GM18507 (cell line): ENCODE measurements at places on chromosomes 6 and 20.

DNA sequence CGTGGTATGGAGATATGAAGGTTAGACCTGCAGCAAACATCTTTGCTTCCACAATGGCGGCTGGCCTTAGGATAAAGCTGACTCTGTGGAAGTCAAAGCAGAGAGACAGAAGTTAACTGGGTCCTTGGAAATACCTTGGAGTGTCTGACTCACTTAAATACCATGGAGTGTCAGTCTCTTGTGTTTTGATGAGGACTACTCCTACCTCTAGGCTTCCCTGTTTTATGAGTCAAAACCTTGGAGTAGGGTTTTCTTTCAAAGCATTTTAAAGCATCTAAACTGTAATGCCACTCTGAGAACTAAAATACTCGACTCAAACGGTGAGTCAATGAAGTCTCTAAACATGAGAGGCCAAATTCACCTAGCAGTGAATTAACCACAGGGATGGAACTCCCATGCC is 329.1 kb downstream of the SAMD5 start:
- no peak for DNase-seq

GRCh38 chr6:170423030-170423429 is 116.5 kb downstream of the FAM120B start:
- DNase-seq: no peak

DNA sequence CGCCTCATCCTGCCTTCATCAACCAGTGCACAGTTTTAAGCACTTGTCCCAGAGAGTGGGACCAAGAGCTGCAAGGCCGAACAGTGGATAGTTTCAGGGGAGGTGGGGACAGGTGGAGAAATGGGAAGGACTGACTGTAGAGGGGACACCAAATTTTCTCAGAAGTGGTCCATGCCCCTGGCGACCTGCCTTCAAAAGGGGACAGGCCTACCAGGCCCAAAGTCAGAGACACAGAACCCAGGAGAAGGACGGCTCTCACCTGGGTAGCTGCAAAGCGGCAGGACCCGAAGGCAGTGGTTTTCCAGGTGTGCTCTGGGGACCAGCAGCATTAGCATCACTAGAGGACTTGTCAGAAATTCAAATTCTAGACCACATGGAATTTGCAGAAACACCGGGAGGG is 5.8 kb downstream of the TFEB start:
- DNase-seq: no peak

DNA sequence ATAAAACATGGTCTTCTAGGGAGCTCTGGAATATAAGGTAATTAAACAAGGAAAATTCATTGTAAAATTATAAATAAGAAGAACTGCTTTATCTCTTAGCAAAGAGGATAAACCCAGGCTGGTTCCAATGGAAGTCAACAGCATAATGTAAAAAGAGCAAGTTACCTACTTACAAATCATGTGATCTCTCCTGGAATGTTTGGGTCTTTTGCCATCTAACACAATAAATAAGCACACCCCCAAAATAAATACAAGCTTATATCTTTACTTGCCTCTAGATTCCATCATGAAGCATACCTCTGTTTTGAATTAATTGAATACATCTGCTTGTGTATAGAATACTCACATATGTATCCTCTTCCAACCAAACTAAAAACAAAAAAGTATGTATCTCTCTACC is 2.5 kb upstream of the PHACTR1 start:
- DNase-seq: no peak

GRCh38 chr20:57445298-57445697 is 54.1 kb downstream of the RBM38 start:
- no peak for DNase-seq

- no peak for DNase-seq
These were observed 140.3 kb downstream of the NFATC2 start for GRCh38 chr20:51402201-51402600.

DNA sequence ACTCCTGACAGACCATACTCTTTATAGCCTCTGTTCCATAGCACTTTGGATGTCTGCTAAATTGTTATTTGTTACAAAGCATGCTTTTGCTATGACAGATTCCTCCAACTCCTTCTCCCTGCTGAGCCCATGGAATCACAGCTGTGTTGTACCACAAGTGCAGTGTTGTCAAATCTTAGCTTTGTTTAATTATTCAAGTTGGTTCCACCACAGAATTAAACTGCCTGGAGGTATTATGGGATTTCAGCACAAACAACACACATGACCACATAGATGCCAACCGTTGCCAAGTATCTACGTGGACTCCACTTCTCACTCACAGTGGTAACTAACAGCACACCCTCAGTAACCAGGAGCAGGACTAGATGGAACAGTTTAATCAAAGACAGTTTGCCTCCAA is 32.7 kb upstream of the MARCKS start:
- no peak for DNase-seq

- no peak for DNase-seq
These were observed 7.6 kb downstream of the TREM1 start for GRCh38 chr6:41278699-41279405.

GRCh38 chr6:75993236-75994162 is 79.0 kb downstream of the IMPG1 start:
- no peak for DNase-seq

GRCh38 chr6:4491501-4492260 is 284.5 kb upstream of the CDYL start:
- no peak for DNase-seq

DNA sequence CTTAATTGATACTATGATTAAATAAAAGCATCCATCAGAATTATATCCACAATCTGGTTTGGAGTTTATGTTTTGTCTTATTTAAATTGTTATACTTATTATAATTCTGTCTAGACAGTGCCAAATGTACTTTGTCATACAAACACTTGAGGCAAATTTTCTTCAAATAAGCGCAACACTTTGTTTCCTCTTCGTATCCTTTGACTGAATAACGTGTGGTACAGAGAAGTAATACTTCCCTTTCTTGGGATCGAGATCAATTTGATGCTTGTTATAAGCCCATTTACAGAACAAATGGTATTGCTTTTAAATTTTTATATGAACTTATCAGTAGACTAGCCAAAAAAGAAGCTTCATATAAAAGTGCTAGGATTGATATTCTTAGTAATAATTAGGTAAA is 111.0 kb downstream of the ATG5 start:
- DNase-seq: no peak
